Hepatocyte (in vitro differentiated cells): ENCODE measurements at places on chromosomes 7 and 10. TPM values are rescaled to one million over a fixed set of nuclear protein-coding genes. Genes with fewer than 3 reads are reported as not detected.

- H3K27me3 ChIP-seq: no peaks in the 10 kb centered on the region
- no peaks in the 10 kb centered on the region for H3K4me1 ChIP-seq
- peak; percentile 87 for DNase-seq
- no peaks in the 10 kb centered on the region for H3K36me3 ChIP-seq
- no peak overlapping the region for H3K27ac ChIP-seq
- no peak overlapping the region for H3K4me3 ChIP-seq
Observed at GRCh38 chr10:47438857-47439474, 44.9 kb downstream of the ANXA8 start.

DNA sequence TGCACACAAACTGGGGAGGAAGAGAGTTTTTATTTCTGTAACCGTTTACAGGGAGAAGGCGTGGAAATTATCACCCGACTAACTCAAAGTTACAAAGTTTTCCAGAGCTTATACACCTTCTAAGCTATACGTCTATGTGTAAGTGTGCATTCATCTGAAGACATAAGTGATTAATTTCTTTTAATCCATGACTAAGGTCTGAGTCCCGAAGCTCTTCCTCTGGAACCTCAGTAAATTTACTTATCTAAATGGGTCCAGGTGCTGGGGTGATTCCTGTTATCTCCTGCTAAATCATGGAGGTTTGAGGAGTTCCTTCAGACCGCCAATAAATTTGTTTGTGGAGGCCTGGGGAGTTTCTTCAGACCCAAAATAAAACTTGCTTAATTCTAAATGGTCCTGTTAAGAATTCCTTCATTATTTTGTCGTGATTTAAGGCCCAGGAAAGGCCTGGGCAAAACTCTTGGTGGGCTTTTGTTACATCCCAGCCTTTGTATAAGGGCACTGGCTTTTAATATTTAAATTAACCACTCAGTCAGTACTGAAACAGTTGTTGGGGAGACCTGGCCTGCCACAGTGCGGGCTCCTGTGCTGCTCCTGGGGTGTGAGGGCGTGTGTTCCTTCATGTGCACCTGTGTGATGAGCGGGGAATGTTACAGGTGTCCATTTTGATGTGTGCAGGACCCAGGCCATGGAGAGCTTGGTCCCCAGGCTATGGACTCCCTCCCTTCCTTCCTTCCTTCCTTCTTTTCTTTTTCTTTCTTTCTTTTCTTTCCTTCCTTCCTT lies 5.8 kb upstream of the METTL27 start:
- peaks cover 18% of the 10 kb centered on the region for H3K4me1 ChIP-seq
- no peaks in the 10 kb centered on the region for H3K36me3 ChIP-seq
- no peak overlapping the region for H3K27ac ChIP-seq
- no peaks in the 10 kb centered on the region for H3K27me3 ChIP-seq
- no peak overlapping the region for H3K4me3 ChIP-seq
- DNase-seq: no peak

DNA sequence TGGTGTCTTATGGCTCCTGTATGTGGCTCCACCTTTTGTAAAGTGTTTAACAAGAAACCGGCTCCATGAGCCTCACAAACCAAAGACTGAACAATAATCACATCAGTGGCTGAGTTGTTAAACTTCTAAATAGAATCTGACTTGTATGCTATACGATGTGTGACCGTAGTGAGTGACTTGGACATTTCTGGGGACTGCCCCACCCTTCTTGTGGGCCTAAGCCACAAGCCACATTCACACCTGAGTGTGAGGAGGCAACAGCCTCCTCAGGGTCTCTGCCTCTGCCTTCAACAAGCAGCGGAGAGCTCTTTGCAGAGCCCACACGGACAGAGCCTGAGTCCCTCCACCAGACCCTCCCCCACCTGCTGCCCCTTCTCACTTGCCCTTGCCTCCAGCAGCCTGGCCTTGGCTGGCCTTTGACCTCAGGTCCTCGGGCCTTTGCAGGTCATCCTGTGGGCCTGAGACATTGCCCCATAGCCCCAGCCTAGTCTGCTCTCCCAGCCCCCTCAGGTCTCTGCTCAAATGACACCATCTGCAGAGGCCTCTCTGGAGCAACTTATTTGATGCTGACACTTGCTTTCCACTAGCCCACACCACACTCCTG lies 156.8 kb upstream of the TNS3 start:
- no peaks in the 10 kb centered on the region for H3K36me3 ChIP-seq
- no peak overlapping the region for H3K4me3 ChIP-seq

DNA sequence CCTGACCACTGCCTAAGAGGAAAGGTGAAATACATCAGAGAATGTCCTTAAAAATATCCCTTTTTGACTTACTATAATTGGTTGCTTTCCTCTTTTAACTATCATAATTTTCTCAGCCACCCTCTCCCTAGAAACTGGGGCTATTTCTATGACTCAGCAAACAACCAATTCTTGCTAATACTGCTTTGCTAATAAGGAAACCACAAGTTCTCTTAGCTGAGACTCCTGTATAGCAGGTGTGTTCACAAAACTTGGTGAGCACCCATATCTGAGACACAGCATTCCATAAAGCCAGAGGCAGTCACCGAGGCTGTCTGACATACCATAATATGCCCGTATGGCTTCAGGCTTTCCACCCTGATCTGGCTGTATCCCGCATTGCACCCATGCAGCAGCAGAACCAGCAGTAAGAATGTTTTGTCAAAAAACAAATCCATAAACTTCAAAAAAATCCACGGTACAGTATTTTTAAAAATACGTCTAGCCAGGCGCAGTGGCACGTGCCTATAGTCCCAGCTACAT lies 191.7 kb upstream of the C7orf33 start:
- H3K36me3 ChIP-seq: no peaks in the 10 kb centered on the region
- DNase-seq: no peak
- no peaks in the 10 kb centered on the region for H3K27me3 ChIP-seq
- no peak overlapping the region for H3K27ac ChIP-seq
- H3K4me1 ChIP-seq: peaks cover 6% of the 10 kb centered on the region
- no peak overlapping the region for H3K4me3 ChIP-seq

- no peaks in the 10 kb centered on the region for H3K4me1 ChIP-seq
- no peak for DNase-seq
- H3K36me3 ChIP-seq: no peaks in the 10 kb centered on the region
- no peaks in the 10 kb centered on the region for H3K27me3 ChIP-seq
Observed at GRCh38 chr10:20882091-20882490, 15.0 kb downstream of the NEBL start.

- no peak overlapping the region for H3K27ac ChIP-seq
- no peak overlapping the region for H3K4me3 ChIP-seq
- no peaks in the 10 kb centered on the region for H3K36me3 ChIP-seq
- H3K4me1 ChIP-seq: peaks cover 48% of the 10 kb centered on the region
- H3K27me3 ChIP-seq: no peaks in the 10 kb centered on the region
Observed at GRCh38 chr10:103849212-103849877, 6.0 kb downstream of the SH3PXD2A start.

DNA sequence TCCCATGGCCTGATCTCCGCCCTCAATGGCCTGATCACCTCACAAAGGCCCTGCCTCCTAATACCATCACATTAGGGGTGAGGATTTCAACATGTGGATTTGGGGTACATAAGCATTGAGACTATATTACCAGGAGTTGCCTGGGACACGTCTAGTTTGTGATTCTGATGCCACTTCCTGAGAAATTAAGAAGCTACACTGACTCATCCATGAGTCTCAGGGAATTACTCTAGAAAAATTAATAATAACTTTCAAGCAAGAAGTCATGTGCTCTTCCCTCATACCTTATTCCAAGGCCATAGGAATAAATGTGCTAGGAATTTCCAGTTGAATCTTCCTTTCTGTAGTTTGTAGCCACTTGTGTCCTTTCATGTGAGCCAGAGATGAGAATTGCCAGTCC lies 519.3 kb upstream of the MKI67 start:
- no peak for DNase-seq
- no peak overlapping the region for H3K4me3 ChIP-seq
- H3K36me3 ChIP-seq: no peaks in the 10 kb centered on the region

DNA sequence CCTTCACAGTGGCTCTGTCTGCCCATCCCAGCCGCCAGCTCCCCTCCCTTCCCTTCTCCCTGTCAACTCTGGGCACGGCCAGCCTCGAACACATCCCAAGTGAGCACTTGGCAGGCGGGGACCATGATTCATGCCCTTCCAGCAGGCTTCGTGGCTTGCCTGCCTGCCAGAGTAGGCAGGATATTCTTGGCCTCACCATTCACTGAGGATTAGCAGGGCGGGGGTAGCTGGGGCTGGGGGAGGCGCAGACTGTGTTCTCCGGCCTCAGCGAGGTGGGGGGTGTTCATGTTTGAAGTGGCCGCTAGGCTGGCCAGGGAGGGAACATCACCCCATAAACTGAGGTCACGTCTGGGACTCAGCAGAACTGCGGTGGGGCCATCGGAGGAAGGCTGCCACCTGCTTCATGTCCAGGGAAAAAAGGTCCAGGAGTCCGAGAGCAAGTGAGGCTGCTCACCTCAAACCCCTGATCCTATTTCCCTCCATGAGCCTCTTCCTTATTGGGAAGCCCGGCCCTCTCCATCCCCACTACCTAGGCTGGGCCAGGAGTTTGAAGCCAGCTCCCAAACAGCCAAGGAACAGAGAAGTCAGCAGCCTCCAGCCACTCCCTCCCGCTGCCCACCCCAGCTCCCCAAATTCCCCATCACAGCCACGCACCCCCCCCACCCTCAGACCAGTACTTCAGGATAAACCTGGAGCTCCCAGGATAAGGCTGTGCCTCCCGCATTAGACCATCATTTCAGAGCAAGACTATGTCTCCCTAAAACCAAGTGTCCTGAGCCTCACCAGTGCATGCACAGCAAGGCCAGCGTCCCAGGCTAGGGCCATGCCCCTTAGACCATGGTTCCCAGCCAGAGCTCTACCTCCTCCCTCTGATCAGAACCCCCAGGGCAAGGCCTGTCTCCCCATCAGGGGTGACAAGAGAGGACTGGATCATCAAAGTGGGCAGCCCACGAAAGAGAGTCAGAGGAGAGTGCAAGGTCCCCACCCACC lies 42.8 kb upstream of the RABGEF1 start:
- H3K4me1 ChIP-seq: no peaks in the 10 kb centered on the region
- no peak overlapping the region for H3K27ac ChIP-seq
- H3K27me3 ChIP-seq: no peaks in the 10 kb centered on the region

- no peaks in the 10 kb centered on the region for H3K4me1 ChIP-seq
- H3K27ac ChIP-seq: no peak overlapping the region
- no peaks in the 10 kb centered on the region for H3K27me3 ChIP-seq
Observed at GRCh38 chr10:95435548-95436279, 125.5 kb downstream of the SORBS1 start.

DNA sequence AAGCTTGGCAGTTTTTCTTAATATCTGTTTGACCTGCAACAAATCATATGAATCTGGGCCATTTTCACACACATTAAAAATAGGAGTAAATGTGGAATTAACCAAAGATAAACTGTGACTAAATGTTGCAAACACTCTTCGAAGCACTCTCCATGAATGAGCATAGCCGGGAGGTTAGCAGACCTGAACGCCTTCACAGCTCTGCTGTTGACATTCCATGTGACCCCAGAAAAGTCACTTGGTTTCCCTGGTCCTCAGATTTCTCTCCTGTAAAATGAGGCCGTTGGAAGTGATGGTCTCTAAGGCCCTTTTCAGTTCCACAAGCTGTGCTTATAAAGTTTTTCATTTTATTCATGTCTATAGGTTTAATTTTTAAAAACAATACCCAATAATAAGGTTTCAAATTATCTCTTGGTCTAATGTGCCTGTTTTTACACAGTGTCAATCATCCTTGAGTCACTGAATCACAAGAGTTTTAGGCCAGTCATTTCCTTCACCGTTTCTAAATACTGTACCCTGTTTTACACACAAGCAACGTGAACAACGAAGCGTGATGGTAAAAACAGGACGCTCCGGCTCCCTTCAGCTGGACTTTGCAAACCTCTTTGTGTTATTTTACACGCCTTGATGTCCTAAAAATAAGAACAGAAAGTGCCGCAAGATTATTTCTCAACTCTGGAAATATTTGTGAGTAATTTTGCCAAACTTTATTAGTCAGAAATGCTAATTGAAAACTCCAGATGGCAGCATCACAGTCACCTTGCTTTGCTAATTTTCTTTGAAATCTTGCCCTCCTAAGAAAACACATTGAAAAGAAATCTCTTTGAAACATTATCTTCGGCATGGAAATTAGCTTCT lies 38.6 kb upstream of the MET start:
- no peak overlapping the region for H3K4me3 ChIP-seq
- no peak overlapping the region for H3K27ac ChIP-seq
- H3K4me1 ChIP-seq: no peaks in the 10 kb centered on the region
- no peak for DNase-seq
- no peaks in the 10 kb centered on the region for H3K27me3 ChIP-seq
- H3K36me3 ChIP-seq: no peaks in the 10 kb centered on the region

- H3K4me1 ChIP-seq: no peaks in the 10 kb centered on the region
- peak overlapping the region; percentile 50 for H3K27ac ChIP-seq
- no peaks in the 10 kb centered on the region for H3K36me3 ChIP-seq
- H3K27me3 ChIP-seq: no peaks in the 10 kb centered on the region
- peak; percentile 96 for DNase-seq
- no peak overlapping the region for H3K4me3 ChIP-seq
Observed at GRCh38 chr10:43322769-43323168, 48.7 kb upstream of the FXYD4 start.

DNA sequence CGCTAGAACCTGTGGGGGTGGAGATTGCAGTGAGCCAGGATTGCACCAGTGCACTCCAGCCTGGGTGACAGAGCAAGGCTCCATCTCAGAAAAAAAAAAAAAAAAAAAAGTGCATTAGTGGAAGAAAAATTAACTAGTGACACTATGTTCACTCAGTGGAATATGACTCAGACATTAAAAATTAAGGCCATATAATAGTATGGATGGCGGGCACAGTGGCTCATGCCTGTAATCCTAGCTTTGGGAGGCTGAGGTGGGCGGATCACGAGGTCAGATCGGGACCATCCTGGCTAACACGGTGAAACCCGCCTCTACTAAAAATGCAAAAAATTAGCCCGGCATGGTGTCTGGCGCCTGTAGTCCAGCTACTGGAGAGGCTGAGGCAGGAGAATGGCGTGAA lies 3.4 kb downstream of the PHYH start:
- no peak overlapping the region for H3K27ac ChIP-seq
- H3K27me3 ChIP-seq: no peaks in the 10 kb centered on the region
- H3K36me3 ChIP-seq: no peaks in the 10 kb centered on the region
- H3K4me1 ChIP-seq: peaks cover 4% of the 10 kb centered on the region

LIPF gene
- total RNA-seq: 0.12 and 1.1 TPM in 2 replicates

HHEX gene
- 13.0 and 15.1 TPM in 2 replicates for total RNA-seq

TMEM178B gene
- total RNA-seq: 0.30 and 0.36 TPM in 2 replicates
